ENCODE measurements at places on chromosomes 5 and 9.
A peak's percentile ranks its signal among the peaks of the same experiment; 100 is the strongest.

GRCh38 chr9:124121725-124122124 is 110.2 kb downstream of the LHX2 start:
- no peak for DNase-seq

DNA sequence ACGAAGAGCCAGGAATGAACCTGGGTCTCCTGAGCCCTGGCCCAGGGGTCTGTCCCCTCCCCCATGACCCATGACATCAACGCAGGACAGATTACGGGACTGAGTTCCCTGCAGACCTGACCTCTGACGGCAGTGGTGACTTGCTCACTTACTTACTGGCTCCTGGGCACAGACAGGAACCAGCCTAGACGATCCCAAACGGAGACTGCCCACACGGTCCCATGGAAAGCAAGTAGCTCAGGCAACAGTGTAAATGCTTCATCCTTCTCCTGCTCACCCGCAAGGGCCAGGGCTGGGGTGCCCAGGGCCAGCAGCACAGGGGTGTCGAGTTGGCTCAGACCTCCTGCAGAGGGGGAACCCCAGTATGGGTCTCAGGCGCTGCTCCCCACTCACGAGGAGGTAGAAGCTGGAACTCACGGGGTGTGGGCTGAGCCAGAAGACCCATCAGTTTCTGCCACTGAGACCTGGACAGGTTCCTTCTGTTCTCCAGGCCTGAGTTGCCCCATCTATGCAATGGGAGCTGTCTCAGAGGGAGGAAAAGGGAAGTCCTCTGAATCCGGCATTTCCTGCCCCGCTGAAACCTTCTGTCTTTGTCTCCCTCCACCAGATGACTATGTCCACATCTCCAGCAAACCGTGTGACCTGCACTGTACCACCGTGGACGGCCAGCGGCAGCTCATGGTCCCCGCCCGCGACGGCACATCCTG is 5.6 kb downstream of the ADAMTSL2 start:
- DNase-seq = peak; percentile 51

- no peak for DNase-seq
Measured at GRCh38 chr9:32136700-32137339, 247.6 kb upstream of the ACO1 start.

DNA sequence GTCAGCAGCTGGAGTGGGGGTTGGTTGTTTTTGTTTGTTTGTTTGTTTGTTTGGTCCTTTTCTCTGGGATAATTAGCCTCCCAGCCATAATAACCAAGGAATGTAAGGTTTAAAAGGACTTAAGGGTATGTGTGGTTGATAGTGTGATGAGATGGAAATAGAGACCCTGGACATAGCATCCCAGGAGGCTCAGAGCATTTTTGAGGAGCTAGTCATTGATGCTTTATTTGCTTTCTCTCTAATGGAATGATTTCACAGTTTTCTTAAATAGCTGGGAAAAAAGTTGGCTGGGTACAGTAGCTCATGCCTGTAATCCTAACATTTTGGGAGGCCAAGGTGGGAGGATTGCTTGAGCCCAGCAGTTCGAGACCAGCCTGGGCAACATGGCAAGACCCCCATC is 45.1 kb downstream of the TTC1 start:
- no peak for DNase-seq

DNA sequence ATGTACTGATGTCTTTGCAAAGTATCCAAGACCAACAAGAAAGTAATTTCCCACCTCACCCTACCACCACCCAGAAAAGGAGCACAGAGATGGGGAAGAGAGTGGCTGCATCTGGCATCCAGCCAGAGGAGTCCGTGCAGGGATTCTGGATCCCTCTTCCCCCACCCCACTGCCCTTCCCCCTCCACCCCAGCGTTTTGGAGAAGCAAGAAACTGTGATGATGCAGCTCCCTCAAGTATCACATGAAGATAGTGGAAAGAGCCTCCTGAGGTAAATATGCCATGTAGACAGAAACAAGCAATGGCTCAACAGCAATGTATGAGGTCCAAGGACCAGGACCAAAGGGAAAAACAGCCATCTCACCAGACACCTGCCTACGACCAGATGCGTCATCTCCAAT is 153.8 kb downstream of the DEPDC1B start:
- DNase-seq = no peak

DNA sequence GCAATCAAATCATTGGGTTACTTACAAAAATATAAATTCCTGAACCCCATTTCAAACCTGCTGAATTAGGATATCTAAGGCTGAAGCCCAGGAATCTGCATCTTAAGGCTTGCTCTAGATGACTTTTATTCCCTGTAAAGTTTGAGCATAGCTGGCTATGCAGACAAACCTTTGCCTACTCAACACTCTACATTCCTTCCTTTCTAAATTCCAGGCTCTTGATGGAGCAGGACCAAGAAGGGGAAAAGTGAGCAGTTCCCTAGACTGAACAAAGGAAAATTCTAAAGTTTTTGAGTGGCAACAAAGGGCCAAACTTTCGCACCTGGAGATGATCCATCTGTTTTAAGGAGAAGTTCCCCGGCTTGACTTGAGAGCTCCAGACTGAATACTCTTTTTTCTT is 9.8 kb upstream of the ADRA1B start:
- DNase-seq = no peak

- no peak for DNase-seq
Measured at GRCh38 chr9:89023740-89024139, 32.5 kb downstream of the S1PR3 start.

GRCh38 chr5:34045996-34046395 is 3.0 kb upstream of the C1QTNF3 start:
- no peak for DNase-seq

GRCh38 chr5:109753279-109753678 is 63.6 kb downstream of the MAN2A1 start:
- DNase-seq = no peak

GRCh38 chr5:132692632-132692967 is 18.8 kb downstream of the IL4 start:
- DNase-seq = no peak

GRCh38 chr9:115952430-115953292 is 200.9 kb upstream of the PAPPA start:
- DNase-seq = no peak

GRCh38 chr5:154038261-154038706 is 426 bp downstream of the FAM114A2 start:
- no peak for DNase-seq

- no peak for DNase-seq
Measured at GRCh38 chr5:161093100-161093499, 241.1 kb upstream of the ATP10B start.

- no peak for DNase-seq
Measured at GRCh38 chr5:134263801-134264200, 37.9 kb upstream of the PPP2CA start.

- peak; percentile 17 for DNase-seq
Measured at GRCh38 chr5:51383131-51384121, at the start of gene ISL1. TSS of gene ISL1 (plus strand) at chr5:51383448. CDS start at chr5:51383672, 224 bp downstream.

DNA sequence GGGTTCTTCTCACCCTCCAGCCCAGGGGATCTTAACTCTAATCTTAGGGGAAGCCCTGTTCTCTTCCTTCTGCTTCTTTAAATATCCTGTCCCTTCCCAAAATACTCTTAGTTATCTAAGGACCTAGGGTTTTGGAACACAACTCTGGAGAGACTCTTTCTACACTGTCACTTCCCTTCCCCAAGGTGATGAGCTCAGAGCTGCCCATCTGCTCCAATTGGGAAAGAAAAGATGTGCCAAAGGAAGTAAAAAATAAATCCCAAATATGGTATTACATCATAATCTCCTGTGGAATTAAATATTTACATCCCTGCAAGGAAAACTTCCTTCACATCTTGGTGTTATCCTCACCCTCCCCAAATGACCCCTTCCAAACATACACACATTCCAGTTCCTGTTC is 291.2 kb downstream of the EPB41L4A start:
- no peak for DNase-seq

GRCh38 chr5:19988457-19988856 is 457 bp upstream of the CDH18 start:
- no peak for DNase-seq

DNA sequence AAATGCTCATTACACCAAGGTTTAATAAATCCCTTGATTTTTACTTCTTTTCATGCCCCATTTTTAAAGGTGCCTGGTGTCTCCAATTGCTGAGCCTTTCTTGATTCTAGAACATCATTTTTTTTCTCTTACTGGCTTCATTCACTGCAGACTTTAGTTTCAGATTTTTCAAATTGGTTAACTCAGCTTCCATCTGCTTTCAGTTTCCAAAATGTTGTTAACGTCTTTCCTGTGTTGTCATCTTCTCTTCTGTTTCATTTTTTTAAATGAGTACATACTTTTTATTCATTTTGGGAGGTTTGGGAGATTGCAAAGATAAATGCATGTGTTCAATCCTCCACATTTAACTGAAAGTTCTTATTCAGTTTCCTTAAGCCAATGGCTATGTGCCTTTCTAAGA is 126.4 kb upstream of the CCNG1 start:
- no peak for DNase-seq

DNA sequence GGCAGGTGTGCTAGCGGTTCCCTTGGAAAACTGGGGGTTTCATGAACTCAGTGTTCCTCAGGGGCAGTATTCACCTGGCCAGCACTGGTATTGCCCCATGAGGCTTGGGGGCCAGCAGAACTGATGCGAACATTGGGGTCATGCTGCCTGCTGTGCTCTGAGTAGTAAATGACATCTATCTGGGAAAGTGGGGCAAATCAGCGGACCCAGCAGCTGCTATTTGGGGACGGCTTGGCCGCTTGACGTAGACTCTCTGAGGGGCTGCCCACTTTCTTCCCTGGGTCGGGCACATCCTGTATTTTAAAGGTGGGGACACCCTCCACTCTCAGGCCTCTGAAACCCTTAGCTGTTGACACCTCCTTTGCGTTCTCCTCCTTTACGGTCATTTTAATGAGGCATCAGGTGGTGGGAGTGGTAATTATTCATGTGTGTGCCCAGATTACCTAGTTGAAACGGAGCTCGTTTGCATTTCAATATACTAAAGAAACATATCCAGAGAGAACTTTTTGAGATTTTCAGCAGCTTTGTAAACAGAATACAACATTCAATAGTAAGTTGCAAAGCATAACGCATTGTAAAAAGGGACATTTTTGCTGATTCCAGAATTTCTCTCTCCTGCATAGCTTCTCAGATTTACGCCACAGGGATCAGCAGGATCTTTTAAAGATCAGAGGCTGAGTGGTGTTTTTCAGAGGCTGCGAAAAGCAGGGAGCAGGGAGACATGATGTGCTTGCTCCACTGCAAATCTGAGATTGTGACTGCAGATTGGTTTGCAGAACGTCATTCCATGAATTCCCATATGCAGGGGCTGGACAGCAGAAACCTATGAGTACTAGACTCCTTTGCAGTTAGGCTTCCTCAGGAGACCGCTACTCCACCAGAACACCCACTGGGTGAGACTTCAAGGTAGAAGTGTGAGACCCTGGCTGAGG is 56.8 kb upstream of the ZFR start:
- DNase-seq = no peak

GRCh38 chr9:87309236-87309635 is 188.4 kb upstream of the DAPK1 start:
- no peak for DNase-seq

DNA sequence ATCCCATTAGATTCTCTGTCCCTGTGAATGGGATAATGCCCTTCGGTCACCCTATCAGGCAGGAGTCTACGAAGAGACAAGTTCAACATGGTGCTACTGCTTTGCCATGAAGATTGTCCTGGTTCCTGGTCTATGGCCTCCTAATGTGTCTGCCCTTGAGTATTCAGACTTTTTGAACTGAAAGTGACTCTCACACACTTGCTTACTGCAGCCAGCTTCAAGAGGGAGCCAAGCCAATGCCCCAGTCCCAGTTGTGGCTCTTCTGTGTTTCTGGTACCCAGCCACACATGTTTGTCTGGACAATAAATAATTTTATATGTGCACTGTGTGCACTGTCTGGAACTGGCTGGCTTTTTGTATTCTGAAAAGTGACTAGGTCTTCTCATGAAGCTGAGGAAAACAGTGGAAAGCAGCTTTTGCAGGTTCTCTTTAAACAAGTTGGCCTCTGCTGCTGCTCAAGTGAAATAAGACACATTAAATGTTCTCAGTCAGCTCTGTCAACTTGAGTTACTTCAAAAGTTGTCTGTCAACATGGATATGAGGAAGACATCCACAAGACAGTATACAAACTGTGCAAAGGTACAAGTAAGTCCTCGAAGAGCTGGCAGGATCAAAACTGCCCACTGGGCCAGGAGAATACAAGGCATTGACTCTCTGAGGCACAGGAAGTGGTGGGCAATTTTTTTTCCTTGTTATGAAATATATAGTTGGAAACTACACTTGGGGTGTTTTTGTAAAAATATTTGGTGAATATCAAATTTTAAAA is 60.0 kb downstream of the ZNF608 start:
- no peak for DNase-seq

DNA sequence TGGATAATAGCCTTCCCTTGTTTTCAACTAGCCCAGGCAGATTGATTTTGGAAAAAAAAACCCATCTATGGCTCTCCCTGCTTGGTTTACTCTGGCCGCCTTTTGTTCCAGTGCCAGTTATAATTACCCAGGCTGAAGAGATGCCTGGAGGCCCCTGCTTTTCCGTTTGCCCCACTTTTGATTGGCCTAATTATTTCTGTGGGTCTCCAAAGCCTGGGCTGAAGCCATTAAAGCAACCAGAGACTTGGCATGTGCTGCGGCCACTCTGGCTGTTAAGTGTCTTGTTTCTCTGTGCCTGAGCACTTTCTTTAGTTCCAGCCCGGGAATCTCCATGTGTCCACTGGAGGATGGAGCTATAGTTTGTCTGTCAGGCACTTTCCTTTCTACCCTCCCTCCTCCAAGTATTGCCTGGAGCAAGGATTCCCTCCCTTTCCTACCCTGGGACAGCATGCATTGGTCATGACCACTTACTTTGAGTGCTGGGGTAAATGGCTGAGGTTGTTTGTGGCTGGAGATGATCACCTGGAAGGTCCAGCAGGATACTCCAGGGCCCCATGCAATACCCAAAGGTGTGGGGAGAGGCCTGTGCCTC is 105.1 kb upstream of the CTSL start:
- DNase-seq = peak; percentile 63

DNA sequence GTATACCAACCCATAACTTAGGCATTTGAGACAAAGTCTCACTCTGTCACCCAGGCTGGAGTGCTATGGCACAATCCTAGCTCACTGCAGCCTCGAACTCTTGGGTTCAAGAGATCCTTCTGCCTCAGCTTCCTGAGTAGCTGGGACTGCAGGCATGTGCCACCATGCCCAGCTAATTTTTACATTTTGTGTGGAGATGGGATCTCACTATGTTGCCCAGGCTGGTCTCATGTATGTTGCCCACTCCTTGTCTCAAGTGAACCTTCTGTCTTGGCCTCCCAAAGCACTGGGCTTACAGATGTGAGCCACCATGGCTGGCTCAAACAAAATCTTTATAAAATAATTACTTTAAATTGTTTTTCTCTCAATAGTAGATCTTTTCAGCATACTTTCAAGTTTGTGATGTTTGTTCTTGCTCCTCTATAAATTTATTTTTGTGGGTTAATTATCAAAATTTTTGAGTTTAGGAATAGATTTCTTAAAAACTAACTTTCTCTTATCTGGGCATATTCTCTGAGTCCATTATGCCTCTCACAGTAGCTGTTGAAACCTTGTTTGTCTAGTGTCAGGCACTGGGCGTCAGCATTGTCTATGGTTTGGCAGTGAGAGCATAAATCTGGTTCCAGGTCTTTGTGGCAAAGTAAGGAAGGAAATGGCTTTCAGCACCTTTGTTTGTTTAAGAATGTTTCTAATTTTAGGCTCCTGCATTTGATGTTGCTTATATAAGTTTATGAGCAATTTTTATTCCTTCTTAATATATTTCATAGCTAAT is 38.7 kb downstream of the NLN start:
- DNase-seq = peak; percentile 91

GRCh38 chr9:72353455-72354116 is 11.4 kb downstream of the ZFAND5 start:
- DNase-seq = no peak
